ENCODE measurements at places on chromosomes 1 and 21.

DNA sequence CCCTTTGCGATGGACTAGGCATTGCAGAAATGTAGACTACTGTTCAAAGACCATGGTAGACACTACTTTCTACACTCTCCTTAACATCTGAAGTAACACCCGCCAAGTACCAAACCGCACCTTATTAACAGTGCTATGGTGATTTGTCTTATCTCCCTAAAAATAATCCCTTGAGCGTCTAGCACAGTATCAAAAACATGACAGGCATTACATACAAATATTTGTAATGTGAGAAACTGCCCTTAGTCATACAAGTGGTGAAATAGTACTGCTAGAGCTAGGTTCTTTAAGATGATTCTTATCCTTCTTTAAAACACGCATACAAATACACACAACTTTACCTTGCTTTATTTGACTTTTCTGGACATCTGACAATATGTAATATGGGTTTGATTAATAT is 27.2 kb downstream of the PUM1 start:
- DNase-seq, result no peak

DNA sequence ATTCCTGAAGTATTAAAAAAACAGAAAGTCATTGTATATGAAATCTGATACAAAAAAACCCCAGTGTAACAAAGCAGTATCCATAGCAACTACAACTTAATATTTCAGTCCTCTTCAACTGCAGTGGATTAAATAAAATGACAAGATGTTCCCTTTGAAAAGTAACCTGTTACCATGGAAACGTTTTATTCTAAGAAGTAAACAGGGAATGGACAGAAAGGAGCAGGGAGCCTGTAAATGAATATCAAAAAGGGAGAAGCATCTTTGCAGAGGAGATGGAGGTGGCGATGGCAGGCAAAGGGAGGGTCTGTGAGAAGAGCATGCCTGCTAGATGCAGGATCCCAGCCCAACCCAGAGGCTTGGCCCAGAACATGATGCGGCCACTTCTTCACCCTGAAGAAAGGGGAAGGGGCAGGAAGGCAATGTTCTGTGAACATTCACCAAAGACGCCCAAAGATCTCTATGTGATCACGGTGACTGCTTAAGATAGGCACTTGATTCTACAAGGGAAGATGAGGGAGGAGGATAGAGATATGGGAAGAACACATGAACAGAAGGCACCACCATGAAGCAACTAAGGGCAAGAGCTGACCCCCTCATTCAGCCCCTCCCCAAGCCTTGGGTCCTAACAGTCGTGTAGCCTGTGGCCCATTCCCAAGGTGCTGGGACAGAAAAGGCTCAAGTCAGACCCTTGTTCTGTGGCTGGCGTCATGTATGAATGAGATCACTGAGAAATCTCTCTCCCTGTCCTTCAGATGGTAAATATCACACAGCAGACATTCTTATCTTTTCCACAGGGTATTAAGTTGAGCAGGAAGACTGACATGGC is 200.0 kb downstream of the SLC45A1 start:
- no peak for DNase-seq

DNA sequence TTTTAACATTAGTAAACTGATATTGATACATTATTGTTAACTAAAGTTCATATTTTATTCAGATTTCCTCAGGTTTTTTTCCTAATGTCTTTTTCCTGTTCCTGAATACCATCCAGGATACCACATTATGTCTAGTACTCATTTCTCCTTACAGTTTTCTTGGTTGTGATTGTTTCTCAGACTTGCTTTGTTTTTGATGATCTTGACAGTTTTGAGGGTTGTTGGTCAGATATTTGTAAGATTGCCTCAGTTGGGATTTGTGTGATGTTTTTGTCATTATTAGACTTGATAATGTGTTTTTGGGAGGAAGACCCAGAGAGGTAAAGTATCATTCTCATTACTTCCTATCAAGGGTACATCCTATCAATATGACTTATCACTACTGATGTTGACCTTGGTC is 19.5 kb downstream of the EPB41 start:
- DNase-seq, result no peak

- no peak for DNase-seq
These were observed 970.6 kb downstream of the MRPL39 start for GRCh38 chr21:24636696-24637095.

- no peak for DNase-seq
These were observed 8.4 kb upstream of the SLC19A1 start for GRCh38 chr21:45550522-45551210.

- no peak for DNase-seq
These were observed 121.1 kb upstream of the SYT6 start for GRCh38 chr1:114274621-114275317.

DNA sequence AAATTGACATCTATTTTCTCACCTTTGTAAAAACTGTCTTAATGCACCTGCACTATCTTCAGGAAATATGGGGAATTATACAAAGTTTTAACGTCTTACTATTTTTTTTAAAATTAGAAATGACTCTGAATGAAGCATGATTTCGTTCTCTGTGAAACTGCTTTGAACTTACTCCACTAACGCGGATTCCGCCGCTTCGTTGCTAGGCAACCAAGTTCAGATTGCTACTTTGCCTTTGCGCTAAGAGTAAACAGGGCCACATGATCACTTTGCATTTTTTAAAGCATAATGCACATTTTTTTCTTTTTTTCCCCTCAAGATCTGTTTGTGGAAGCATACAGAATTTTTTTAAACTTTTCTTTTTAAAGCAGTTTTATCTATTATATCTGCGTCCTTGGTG is 690.5 kb downstream of the BRINP3 start:
- no peak for DNase-seq

DNA sequence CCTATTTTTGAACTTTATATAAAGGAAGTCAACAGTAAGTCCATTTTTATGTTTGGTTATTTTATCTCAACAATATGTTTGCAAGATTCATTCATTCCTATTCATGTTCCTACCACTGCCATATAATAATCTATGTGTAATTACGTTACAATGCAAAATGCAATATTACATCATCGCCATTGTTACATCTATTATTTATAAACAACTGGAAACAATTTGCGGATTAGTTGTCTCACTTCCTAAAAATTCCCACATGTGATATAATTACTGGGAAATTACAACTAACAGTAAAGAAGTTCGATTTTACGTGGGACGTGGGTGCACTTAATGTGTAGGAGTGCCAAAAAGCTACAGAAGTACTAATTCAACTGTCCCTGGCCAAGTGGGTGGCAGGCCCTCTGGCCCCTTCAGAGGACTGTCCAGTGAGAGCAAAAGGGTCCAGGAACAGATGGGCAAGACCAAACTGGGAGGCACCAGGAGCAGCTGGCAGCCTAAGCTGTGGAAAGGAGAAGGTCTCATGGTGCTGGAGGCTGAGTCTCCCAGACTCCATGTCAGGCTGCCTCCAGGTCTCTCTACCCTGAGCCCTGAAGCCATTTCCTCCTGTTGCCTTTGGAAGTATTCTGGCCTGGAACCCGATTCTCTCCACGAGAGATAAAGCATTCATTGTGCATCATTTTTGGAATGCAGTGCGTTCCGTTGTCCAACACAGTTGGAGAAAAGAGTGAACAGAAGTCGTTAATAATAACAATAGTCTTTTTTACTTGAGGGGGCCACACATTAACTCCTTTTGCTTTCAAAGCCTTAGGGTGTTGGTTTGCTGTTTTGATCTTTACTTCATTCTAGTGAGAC is 42.9 kb downstream of the TNNT2 start:
- no peak for DNase-seq

DNA sequence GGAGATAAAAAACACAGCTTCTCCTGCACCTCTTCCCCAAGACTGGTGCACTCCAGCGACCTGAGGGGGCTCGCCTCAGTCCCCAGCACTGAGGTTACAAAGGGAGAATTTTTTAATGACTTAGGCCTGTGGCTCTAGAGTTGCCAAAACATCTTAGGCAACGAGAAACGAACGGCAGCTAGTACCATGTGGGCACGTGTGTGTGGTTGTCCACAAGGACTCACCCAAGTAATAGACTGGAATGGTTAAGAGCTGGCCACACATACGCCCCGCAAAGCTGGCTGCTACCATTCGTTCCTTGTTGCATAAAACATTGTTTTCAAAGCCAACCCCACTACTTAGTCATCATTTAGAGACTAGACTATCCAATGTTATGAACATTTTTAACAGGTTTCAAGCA is 26.9 kb downstream of the RIPK4 start:
- DNase-seq, result no peak

- no peak for DNase-seq
These were observed 7.7 kb upstream of the DMBX1 start for GRCh38 chr1:46481961-46482360.

DNA sequence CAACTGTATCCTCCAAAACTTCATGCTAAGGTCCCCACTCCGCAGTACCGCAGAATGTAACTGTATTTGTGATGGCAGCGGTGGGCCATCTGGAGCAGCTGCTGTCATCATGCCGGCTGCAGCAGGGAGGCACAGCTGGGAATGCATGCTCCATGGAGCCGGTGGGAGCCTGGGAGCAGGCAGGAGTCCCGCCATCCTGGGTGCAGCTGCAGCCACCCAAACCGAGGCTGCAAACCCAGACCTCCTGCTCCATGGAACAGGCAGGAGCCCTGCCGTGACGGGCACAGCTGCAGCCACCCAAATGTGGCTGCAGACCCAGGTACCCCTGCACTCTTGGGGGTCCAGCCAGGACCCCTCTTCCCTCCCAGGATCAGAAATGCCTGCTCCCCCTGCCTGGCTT is 80.3 kb downstream of the SCMH1 start:
- DNase-seq, result no peak

GRCh38 chr1:213669964-213670691 is 317.6 kb upstream of the PROX1 start:
- DNase-seq, result no peak

DNA sequence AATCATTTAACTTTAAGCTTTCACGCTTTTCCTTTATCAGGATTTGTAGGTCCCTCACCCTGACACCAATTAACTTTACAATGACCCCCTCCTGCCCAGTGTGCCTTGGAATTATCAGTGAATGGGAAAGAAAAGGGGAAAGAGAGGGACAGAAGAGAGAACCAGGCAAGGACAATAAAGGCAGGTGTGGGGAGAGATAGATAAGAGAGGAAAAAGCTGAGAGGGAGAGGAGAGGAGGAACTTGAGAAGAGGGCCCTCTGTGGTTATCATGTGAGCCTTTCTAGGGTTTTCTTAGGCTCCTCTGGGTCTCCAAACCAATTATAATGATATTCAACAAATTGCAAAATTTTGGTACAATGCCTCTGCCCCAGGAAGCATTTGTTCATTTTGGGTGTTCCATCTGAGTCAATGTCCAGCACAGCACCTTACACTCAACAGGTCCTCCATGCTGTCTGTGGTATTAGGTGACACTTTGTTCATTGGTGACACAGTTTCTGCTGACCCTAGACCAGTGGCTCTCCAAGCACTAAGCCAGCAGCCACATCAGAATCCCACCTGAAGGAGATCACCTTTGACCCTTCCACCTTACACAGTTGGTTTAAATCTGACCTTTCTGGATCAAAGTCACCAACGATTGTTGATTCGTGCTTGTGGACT is 14.2 kb downstream of the AKNAD1 start:
- DNase-seq, result no peak

GRCh38 chr1:59238993-59239392 is 57.9 kb upstream of the FGGY start:
- DNase-seq, result no peak

DNA sequence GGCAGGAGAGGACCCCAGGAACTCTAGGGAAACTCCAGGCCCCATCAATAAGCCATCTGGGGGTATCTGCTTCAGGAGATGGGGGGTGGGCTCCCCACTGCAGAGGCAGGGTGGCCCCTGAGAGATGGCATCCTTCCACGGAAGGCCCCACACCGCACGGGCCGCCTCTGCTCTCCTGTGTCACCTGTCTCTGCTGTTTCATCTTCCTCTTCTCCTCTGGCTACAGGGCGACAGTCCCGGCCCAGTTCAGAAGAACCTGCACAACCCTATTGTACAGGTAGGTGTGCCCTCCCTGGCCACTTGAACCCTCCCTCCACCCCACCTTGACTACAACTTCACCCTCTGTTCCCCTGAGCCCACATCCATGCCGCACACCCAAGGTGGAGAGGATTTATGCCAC is 90.2 kb upstream of the TMEM51 start:
- DNase-seq, result no peak

- no peak for DNase-seq
These were observed 53.4 kb upstream of the IFFO2 start for GRCh38 chr1:19009882-19010321.

- no peak for DNase-seq
These were observed 18.0 kb upstream of the PTPRF start for GRCh38 chr1:43512681-43513080.

GRCh38 chr1:203677771-203678170 is 51.1 kb downstream of the ATP2B4 start:
- no peak for DNase-seq

- DNase-seq, result no peak
These were observed 34.0 kb upstream of the SAMD13 start for GRCh38 chr1:84267476-84267875.

DNA sequence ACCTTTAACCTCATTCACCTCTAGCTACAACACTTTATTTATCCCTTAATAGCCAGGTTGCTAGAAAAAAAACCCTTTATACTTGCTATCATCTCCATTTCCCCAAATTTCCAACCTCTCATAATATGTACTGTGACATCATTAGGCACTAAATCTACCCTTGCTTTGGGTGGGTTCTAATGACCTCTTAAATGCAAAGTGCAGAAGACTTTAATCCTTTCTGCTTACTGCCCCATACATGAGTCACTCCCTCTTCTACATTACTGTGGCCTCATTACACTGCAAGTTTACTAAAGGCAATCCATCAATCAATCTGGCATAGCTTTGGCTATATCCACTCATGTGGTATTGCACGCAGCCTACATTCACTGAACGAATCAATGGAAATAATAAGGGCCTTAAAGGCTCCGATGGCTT is 353.3 kb downstream of the SMYD3 start:
- no peak for DNase-seq

GRCh38 chr1:198128533-198128932 is 28.3 kb upstream of the NEK7 start:
- DNase-seq, result no peak

DNA sequence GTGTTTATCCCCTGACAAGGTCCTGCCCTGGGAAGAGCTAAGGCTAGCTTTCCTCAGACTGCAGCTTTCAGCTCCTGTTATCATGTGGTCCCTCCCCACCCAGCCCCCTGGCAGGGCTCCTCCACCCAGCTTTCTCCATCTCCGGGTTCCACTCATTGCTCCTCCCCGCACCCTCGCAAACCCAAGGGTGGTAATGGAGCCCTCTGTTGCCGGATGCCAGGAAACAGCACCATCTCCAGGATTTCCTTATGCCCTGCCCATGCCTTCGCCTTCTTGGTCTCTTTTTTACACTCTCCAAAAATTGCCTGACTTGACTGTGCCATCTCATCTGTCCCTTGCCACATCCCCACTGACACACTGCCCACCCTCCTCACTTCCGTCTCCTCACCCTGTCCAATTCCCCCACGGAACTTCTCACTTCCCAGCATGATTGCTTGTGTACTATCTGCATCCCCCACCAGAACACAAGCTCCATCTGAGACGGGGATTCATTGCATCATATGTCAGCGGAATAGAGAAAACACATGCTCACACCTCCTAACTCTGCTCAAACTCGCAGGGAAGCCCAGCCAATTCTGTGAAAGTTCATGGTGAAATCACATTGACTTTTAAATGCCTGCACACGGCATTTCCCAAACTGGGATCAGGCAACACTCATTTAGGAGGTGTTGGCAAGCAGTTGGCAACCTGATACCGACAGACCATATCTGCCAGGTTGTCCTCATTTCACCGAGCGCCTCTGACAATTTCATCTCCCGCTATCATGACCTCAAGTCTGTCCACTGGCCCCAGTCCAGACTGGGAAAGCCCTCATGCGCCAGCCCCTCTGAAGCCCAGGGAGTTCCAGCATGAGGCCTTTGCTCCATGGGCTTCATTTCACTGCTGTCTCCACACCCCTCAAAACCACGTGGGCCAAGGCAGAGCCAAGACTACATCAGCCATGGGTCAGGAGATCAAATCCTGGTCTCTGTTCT is 201.1 kb downstream of the MATN1 start:
- DNase-seq, result no peak
